Aorta (tissue), 5 donors: ENCODE measurements at places on chromosomes 16 and 17.

DNA sequence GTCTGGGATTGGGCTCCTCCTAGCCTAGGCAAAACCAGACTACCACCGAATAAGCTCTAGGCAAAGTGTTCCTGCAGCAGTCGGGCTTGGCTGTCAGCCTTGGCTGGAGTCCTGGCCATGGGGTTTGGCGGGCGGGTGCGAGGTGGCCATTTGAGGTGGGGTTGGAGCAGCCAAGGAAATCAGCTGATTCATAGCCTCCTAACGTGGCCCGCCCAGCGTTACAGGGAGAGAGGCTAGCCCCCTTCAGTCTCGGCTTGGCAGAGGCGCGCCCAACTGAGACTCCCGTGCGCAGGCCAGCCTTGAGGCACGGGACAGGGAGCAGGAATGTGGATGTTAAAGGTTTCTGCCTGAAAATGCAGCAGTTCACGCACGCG lies 1.9 kb downstream of the PMP22 start:
- peak; percentile 95 for DNase-seq

DNA sequence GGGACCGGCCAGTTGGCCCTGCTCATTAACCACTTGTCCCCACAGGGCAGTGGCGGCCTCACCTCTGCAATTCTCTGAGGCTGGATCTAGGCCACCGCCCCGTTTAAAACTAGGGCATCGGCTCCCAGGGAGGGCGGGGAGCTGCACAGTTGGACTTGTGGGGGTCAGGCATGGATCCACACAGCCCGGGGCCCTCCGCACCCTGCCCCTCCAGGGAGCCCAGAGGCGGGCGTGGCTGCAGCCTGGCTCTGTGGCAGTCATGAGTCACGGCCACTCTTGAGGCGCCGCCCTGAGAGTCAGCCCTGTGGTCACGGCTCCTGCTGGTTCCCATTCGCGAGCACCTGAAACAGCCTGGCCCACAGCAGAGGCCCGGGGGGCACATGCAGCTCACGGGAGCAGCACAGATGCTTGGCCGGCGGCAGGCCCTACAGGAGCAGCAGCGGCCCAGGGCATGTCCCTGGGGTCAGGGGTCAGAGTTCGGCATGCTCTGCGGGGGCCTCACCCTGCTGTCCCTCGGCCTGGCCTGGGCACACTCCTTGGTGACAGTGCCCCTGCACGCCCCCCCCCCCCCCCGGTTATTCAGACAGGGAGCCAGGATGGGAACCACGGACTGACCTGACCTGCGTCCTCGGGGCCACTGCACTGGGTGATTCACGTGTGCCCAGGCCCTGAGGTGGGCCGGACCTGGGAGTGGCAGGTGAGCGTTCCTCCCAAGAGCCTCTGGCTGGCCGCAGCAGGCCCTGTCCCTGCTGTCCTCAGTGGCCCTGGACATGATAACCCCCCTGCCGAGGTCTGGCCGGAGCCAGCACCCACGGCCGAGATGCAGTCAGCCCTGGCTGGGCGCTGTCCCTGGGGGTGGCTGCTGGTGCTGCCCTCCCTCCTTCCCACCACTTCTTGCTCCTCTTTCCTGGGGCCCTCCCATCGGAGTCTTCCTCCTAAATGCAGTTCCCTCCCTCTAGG lies 8.2 kb downstream of the CAPN15 start:
- DNase-seq, result no peak

DNA sequence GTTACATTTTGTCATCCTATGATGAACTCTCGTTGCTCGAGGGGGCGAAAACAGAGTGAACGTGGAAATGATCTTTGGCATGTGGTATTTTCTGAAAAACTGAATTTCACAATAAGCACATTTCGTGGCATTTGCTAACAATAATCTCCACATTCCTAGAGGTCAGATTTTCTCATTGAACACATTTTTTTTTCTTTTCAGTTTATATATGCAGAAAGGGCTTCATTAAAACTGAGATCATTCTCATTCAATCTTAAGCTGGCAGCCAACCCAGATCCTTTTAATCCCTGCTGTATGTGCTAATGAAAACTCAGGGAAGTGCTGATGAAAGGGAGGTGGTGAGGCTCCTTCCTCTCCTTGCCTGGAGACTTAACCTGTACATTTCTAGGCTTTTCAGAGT lies 52.6 kb downstream of the PRKCA start:
- DNase-seq, result no peak

GRCh38 chr17:83155128-83156121 lies 76.0 kb downstream of the METRNL start:
- DNase-seq, result peak; percentile 65

DNA sequence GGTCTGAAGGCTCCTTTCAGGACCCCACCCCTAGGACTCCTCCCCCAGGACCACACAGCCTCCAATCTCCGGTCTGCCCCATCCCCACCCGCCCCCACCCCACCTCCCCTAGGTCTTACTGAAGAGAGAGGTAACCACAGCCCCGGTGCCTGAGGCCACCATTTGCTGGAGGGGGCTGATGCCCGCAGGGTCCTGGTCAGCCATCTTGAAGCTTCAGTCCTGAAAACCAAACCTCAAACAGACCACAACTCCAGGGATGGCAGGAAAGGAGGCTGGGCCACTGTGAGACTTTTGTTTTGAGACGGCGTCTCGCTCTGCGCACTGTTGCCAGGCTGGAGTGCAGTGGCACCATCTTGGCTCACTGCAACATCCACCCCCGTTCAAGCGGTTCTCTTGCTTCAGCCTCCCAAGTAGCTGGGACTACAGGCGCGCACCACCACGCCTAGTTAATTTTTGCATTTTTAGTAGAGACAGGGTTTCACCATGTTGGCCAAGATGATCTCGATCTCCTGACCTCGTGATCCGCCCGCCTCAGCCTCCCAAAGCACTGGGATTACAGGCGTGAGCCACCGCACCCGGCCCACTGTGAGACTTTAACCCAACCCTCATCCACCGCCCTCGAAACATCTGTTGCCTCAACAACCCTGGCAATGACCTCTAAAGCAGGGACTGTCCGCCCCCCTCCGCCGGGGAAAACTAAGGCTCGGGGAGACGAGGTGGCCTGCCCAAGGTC lies 1.1 kb downstream of the SLC25A39 start:
- DNase-seq, result peak; percentile 39

- peak; percentile 81 for DNase-seq
Observed at GRCh38 chr17:38912221-38912813, 13.1 kb upstream of the LASP1NB start.

DNA sequence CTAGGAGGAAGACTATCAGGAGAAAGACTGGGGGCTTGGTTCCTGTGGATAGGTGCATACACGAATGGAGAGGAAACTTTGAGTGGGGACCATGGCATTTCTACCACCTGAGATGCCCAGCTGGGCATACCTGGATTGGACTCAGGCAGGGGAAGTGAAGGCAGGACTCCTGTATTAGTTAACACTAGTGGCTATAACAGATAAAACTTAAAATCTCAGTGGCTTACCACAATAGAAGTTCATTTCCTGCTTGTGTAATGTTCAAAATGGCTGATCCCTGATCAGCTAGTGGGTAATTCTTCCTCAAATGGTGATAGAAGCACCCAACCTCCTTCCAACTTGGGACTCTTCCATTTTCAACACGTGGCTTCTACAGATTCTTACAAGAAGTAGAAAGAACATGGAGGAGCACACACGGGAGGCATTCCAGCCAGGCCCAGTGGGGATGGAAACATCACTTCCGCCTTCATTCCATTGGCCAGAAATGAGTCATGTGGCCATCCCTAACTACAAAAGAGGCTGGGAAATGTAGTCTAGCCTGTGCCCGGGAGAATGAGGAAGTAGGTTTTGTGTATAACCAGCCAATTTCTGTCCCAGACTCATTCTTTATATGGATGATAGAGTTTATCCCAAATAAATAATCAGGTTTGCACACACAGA lies 112.1 kb downstream of the UTP18 start:
- peak; percentile 57 for DNase-seq

GRCh38 chr17:5516060-5516792 lies 29.9 kb downstream of the MIS12 start:
- DNase-seq, result no peak

GRCh38 chr17:56914581-56915273 lies 878 bp upstream of the TRIM25 start:
- no peak for DNase-seq

- DNase-seq, result no peak
Observed at GRCh38 chr17:82756166-82756565, 4.3 kb downstream of the TBCD start.

DNA sequence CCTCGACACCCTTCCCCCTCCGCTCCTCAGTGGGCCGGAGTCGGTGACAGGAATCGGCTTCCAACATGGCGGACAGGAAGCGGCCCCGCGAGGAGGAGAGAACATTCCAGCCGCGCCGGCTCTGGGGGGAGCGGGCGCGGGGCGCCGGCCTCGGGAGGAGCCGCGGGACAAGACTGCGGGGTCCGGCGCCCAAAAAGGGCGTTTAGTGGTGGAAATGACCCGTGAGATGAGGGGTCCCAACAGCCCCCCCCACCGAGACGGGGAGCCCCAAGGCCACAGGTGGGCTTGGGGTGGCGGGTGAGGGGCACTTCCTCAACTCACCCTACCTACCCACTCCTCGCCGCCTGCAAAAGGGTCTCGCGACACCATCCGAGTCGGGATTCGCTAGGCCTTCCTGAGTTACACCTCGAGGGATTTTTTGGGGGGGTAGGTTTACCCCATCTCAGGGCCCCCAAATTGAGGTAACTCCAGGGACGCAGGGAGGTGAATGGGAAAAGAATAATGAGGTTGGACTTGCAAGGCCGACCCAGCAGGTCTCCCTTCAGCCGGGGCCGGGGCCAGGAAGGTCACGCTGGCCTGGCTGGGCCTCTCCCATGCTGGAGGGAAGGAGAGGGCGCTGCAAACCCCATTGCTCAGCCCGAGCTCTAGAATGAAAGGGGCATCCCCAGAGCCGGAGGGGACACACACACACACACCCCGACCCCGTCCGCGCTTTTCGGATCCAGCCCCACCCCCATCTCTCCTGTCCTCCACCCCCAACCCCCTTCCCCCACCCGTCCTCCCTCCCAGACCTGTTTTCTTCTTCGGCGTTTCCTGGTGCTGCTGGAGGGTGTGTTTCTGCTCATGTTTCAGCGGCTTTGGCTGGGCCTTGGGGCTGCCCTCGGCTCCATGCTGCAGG lies 707 bp downstream of the NUFIP2 start:
- DNase-seq, result peak; percentile 89

DNA sequence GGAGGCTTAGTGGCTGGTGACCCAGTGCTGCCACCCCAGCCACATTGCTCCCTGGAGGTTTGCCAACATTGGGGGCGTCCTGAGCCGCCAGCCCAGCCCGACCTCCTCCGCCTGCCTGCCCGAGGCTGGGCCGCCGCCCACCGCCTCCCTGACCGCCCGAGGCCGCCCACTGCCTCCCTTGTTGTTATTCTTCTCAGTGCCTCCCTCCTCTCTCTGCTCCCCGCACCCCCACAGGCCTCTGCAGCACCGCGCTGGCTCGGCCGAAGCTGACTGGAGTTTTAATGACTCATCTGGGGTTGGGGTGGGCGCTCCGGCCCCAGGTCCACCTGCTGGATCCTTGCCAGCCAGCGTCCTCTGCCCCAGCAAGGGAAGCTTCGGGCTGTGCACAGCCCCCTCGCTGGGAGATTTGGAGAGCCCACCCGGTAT lies 102.5 kb downstream of the RBFOX3 start:
- DNase-seq, result no peak

DNA sequence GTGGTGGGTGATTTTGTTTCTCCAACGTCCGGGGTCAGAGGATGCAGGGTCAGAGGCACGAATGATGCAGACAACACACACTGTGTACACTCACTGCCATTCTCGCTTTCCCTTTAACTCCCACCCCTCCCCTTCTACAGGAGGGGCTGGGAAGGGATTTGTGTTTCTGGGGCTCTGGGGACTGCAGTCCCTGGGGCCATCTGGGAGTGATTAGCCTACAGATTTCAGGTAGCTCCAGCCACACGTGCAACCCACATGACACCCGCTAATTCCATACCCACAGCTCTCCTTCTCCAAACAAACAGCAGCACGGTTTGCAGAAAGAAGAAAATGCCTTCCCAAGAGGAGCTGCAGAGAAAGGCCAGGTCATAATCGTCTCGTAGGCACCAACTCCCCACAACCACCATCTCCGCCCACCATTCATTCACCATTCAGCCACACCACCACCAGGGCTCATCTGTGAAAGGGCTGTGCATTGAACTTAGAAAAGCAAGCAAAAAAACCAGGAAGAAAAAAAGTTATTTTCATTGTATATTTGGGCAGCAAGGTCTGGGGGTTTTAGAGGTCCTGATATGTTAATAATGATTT lies 9.4 kb upstream of the SOX9 start:
- no peak for DNase-seq

- DNase-seq, result no peak
Observed at GRCh38 chr17:39277110-39277509, 51.4 kb upstream of the STAC2 start.

DNA sequence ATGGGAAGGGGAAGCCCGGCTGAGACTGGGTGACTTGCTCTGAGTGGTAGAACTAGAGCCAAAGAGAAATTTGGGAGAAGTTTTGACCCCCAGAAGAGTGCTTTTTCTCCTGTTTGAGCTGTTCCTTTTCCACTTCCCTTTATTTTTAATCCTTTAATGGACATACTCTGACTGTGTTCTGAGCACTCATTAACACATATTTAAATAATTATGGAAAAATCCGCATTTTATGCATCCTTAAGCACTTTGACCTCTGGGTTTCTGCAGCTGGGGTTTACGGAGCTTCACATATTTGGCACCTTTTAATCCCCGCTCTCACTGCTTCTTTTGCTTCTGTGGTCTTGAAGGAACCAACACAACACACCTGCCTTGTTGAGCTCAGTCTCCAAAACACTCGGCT lies 114.7 kb downstream of the FOXL1 start:
- DNase-seq, result no peak

DNA sequence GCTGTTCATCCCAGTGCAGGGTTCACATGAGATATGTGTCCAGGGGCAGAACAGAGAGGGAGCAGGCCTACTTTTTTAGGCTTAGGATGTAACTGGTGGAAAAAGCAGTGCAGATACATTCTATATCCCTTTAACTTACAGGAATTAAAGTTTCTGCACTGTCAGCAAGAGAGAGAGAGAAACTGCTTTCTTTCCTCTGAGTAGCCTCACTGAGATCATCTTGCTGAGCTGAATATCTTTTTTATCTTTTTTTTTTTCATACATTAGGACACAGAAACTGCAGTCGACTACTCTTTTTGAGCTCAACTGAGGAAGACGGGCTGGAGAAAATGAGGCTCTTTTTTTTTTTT lies 50.1 kb downstream of the CNGB1 start:
- DNase-seq, result no peak

GRCh38 chr16:17469741-17470181 lies 999 bp downstream of the XYLT1 start:
- DNase-seq, result no peak

DNA sequence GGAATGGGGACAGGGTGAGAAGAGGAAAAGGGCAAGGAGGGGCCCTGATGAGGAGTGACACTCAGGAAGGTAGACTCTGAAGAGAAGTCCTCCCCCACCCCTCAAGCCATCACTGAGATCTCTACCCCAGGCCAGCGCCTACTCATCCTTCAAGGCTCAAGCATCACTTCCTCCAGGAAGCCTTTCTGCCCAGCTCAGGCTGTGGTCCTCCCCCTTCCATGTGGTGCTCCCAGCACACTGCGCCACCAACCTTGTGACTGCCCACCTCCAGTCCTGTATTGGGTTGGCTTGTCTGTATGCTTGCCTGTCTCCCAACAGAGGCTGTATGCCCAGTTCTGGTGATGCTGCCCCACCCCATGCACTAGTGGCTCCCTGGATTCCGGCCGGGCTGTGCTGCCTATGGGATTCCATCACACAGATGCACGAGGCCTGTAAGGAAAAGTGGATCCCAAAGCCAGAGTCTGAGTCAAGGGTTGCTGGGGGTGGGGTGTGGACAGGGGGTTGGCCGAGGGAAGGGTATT lies 19.8 kb upstream of the ZFP90 start:
- no peak for DNase-seq

- DNase-seq, result no peak
Observed at GRCh38 chr17:55059724-55060123, 91.2 kb downstream of the STXBP4 start.

GRCh38 chr17:40373324-40373723 lies 8.8 kb upstream of the GJD3 start:
- DNase-seq, result no peak
